ENCODE measurements at places on chromosomes 11 and 22. TPM values are rescaled to one million over a fixed set of nuclear protein-coding genes. Genes with fewer than 3 reads are reported as not detected.

The POTEH gene
- not detected for total RNA-seq

The AGBL2 gene
- 2.7 TPM for total RNA-seq

GRCh38 chr11:47411884-47412746 is 3.7 kb downstream of the SLC39A13 start:
- H3K4me1 ChIP-seq, result peaks cover 11% of the 10 kb centered on the region
- H3K4me3 ChIP-seq, result no peak overlapping the region
- H3K27ac ChIP-seq, result no peak overlapping the region
- H3K27me3 ChIP-seq, result no peaks in the 10 kb centered on the region
- peaks cover 45% of the 10 kb centered on the region for H3K36me3 ChIP-seq

- no peak overlapping the region for H3K27ac ChIP-seq
- no peaks in the 10 kb centered on the region for H3K4me1 ChIP-seq
- H3K4me3 ChIP-seq, result no peak overlapping the region
- no peak for DNase-seq
- H3K27me3 ChIP-seq, result no peaks in the 10 kb centered on the region
- no peaks in the 10 kb centered on the region for H3K36me3 ChIP-seq
These were observed 66.7 kb downstream of the SYN3 start for GRCh38 chr22:32991353-32992101.

DNA sequence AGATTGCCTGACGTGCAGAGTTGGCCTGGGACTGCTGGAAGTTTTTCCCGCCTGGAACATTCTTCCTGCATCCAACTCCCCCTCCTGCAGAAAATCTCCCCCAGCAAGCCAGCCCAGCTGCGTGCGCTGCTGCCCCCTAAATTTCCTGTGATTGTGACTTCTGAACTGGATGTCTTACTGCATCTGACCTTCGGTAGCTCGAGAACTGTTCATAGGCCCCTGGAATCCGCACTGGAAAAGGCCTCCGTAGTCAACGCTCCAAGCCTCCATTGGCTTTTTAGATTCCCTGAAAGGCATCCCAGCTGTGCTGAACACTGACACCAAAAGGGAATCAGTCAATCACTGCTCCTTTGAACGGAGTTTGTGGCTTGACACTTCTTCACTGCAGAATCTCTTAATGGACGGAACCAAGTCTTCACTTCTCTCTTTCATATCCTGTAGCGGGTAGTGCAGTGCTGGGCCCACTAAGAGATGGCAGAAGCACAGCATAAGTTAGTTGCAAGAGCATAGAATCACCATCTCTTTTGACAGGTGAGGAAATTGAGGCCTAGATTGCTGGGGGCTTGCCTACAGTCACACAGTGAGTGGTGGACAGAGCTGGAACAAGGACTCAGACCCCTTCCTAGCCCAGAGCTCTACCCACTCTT is 14.2 kb upstream of the RASD2 start:
- no peak for DNase-seq
- no peaks in the 10 kb centered on the region for H3K4me1 ChIP-seq
- no peak overlapping the region for H3K4me3 ChIP-seq
- H3K27ac ChIP-seq, result no peak overlapping the region

GRCh38 chr22:29331213-29331612 is 15.7 kb upstream of the RASL10A start:
- H3K27me3 ChIP-seq, result no peaks in the 10 kb centered on the region
- H3K4me3 ChIP-seq, result no peak overlapping the region
- DNase-seq, result no peak
- H3K27ac ChIP-seq, result no peak overlapping the region
- H3K36me3 ChIP-seq, result peaks cover 63% of the 10 kb centered on the region

The UPK3A gene
- 0.47 TPM for total RNA-seq

- H3K27ac ChIP-seq, result no peak overlapping the region
- no peaks in the 10 kb centered on the region for H3K27me3 ChIP-seq
- H3K4me3 ChIP-seq, result no peak overlapping the region
- no peaks in the 10 kb centered on the region for H3K4me1 ChIP-seq
These were observed 258.1 kb downstream of the RAB38 start for GRCh38 chr11:87917111-87917510.

DNA sequence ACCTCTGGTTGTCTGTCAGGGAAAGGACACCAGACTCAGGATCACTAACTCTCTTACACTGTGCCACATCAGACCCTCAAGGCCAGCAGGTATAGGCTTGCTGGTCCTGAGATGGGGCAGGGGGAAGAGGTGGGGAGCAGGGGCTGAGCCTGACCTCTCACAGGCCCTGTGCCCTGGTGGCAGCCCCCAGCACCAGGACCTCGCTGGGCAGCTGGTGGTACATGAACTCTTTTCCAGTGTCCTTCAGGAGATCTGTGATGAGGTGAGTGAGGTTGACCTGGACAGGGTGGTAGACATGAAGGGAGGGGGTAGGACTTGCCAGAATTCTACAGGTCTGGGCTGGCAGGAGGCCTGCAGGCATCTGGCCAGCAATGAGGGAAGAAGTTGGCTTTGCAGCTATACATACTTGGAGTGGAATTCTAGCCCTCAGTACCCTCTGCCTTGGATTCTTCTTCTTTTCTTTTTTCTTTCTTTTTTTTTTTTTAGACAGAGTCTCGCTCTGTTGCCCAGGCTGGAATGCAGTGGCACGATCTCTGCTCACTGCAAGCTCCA is 1.4 kb downstream of the NUDT22 start:
- peaks cover 61% of the 10 kb centered on the region for H3K4me1 ChIP-seq
- H3K27ac ChIP-seq, result peak overlapping the region; percentile 83
- DNase-seq, result no peak
- H3K27me3 ChIP-seq, result peaks cover 5% of the 10 kb centered on the region
- peaks cover 16% of the 10 kb centered on the region for H3K36me3 ChIP-seq
- H3K4me3 ChIP-seq, result peak overlapping the region; percentile 89

The MAP6 gene
- 1.3 TPM for total RNA-seq

GRCh38 chr11:65585396-65586246 is 9.8 kb downstream of the EHBP1L1 start:
- H3K4me3 ChIP-seq, result no peak overlapping the region
- H3K27ac ChIP-seq, result no peak overlapping the region
- H3K36me3 ChIP-seq, result peaks cover 40% of the 10 kb centered on the region
- H3K27me3 ChIP-seq, result peaks cover 26% of the 10 kb centered on the region

DNA sequence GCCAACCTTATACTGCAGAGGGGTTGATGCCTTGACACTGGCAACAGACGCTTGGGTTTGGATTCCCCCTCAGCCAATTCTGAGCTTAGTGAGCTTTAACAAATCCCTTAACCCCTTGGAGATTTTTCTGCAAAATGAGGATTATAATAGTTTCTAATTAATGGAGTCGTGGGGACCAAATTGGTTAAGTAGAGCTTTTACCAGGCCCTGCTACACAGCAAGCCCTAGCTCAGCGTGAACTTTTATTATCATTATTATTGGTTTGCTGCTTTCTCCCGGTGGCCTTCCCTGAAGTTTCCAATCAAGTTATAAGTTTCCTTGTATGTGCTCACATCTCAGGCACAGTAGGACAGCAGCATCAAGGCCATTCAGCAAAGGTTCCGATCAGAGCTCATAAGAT is 156.6 kb upstream of the GUCY1A2 start:
- no peak overlapping the region for H3K4me3 ChIP-seq
- DNase-seq, result no peak
- H3K27me3 ChIP-seq, result no peaks in the 10 kb centered on the region
- no peaks in the 10 kb centered on the region for H3K4me1 ChIP-seq

- no peak overlapping the region for H3K4me3 ChIP-seq
- DNase-seq, result no peak
- peaks cover 11% of the 10 kb centered on the region for H3K36me3 ChIP-seq
- H3K27me3 ChIP-seq, result peaks cover 2% of the 10 kb centered on the region
- peaks cover 89% of the 10 kb centered on the region for H3K4me1 ChIP-seq
These were observed 939 bp upstream of the SH3BP1 start for GRCh38 chr22:37638391-37639069.

DNA sequence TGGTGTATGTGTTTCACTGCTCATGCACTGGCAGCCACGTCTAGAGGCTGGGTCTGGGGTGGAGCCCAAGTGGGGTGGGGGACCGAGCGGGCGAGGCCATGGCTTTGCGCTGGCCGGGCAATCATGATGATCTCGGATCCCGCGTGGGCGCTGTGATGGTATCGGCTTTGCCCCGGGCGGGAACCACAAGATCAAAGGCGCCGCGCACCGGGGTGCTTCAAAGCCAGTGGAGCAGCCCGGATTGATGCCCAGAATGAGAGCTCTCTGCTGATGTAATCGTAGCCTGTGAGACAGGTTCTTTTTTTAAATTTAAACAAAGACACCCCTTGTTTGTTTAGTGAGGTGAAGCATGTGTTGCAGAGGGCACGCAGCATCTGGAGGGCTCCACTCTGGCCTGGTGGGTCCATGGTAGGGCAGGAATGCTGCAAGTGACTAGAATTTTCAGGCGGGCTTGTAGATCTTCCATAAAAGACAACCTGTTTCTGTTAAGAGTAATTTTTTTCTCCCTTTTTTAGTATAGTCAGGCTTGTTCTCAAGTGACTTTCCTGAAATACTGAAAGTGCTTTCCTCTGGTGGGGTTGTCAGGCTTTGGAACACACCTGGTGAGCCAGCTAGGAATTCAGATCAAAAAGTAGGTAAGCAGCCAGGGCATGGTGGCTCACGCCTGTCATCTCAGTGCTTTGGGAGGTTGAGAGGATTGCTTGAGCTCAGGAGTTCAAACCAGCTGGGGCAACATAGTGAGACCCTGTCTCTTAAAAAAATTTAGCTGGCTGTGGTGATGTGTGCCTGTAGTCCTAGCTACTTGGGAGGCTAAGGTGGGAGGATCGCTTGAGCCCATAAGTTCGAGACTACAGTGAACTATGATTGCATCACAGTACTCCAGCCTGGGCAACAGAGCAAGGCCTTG is 40.7 kb downstream of the ZNRF3 start:
- no peaks in the 10 kb centered on the region for H3K36me3 ChIP-seq
- no peaks in the 10 kb centered on the region for H3K4me1 ChIP-seq
- no peak for DNase-seq

- no peak for DNase-seq
- no peaks in the 10 kb centered on the region for H3K36me3 ChIP-seq
- no peak overlapping the region for H3K27ac ChIP-seq
- H3K4me1 ChIP-seq, result peaks cover 33% of the 10 kb centered on the region
- H3K4me3 ChIP-seq, result no peak overlapping the region
- H3K27me3 ChIP-seq, result peaks cover 11% of the 10 kb centered on the region
These were observed 1.7 kb downstream of the TMEM184B start for GRCh38 chr22:38271101-38271500.

DNA sequence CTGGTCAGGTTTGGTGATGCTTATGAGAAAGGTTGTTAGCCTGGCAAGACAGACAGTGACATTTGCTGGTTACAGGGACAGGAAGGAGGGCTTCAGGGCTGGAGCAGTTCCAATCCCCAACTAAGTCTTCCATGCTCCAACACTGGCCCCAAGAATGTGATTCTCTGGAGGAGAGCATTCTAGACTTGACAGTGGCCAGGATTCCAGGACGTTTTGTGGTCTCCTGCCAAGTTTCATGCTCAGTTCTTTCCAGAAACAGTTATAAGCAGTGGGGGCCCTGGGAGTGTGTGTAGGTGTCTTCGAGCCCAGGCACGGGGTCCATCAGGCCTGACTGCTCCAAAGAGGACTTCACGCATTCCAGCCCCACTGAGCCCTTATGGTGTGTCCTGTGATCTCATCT is 8.9 kb upstream of the GRK3 start:
- no peaks in the 10 kb centered on the region for H3K27me3 ChIP-seq
- H3K4me1 ChIP-seq, result peaks cover 3% of the 10 kb centered on the region
- H3K27ac ChIP-seq, result no peak overlapping the region
- no peak for DNase-seq

The CATSPER1 gene
- total RNA-seq, result 0.14 TPM

GRCh38 chr11:47392546-47393162 is 14.3 kb upstream of the SPI1 start:
- H3K27me3 ChIP-seq, result no peaks in the 10 kb centered on the region
- H3K36me3 ChIP-seq, result no peaks in the 10 kb centered on the region
- no peak for DNase-seq
- H3K4me3 ChIP-seq, result no peak overlapping the region

DNA sequence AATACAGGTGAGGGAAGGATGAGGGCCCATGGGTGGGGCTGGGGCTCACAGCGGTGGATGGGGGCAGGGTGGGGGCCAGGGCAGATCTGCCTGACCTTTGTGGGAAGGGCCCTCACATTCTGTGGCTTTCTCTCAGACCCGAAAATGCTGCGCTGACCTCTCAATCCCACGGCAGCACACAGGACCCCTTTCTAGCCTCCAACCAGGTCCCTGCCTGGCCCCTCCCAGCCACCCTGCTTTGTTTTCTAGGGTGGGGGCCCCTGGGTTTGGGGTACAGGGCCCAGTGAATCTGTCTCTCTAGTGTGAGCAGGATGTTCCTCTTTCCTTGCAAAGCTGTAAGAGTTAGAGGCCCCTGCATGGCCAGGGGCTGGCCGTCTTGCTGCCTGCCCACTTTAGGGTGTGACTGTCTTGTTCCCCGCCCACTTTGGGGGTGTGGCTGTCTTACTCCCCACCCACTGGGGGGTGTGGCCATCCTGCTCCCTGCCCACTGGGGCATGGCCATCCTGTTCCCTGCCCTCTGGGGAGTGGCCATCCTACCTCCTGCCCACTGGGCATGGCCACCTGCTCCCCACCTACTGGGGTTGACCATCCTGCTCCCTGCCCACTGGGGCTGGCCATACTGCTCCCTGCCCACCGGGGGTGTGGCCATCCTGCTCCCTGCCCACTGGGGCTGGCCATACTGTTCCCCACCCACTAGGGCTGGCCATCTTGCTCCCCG is 11.5 kb downstream of the PARVG start:
- peaks cover 3% of the 10 kb centered on the region for H3K36me3 ChIP-seq
- no peak overlapping the region for H3K27ac ChIP-seq
- no peak overlapping the region for H3K4me3 ChIP-seq
- H3K4me1 ChIP-seq, result peaks cover 12% of the 10 kb centered on the region
- no peak for DNase-seq
- H3K27me3 ChIP-seq, result no peaks in the 10 kb centered on the region

The GGTLC2 gene
- total RNA-seq, result not detected

- peaks cover 5% of the 10 kb centered on the region for H3K4me1 ChIP-seq
- no peaks in the 10 kb centered on the region for H3K27me3 ChIP-seq
- no peak for DNase-seq
- H3K36me3 ChIP-seq, result no peaks in the 10 kb centered on the region
- peak overlapping the region; percentile 92 for H3K27ac ChIP-seq
- H3K4me3 ChIP-seq, result peak overlapping the region; percentile 82
These were observed 1.1 kb downstream of the SRSF8 start for GRCh38 chr11:95067841-95068219.

- H3K4me1 ChIP-seq, result peaks cover 50% of the 10 kb centered on the region
- peak overlapping the region; percentile 38 for H3K27ac ChIP-seq
- H3K4me3 ChIP-seq, result no peak overlapping the region
- H3K27me3 ChIP-seq, result peaks cover 75% of the 10 kb centered on the region
These were observed 55.7 kb downstream of the SYTL2 start for GRCh38 chr11:85755285-85755684.

GRCh38 chr11:59954219-59954847 is 9.5 kb upstream of the OOSP4A start:
- no peaks in the 10 kb centered on the region for H3K36me3 ChIP-seq
- no peaks in the 10 kb centered on the region for H3K4me1 ChIP-seq
- no peak for DNase-seq
- H3K27ac ChIP-seq, result no peak overlapping the region

- no peaks in the 10 kb centered on the region for H3K27me3 ChIP-seq
- no peaks in the 10 kb centered on the region for H3K4me1 ChIP-seq
- no peak overlapping the region for H3K4me3 ChIP-seq
- no peak overlapping the region for H3K27ac ChIP-seq
These were observed 9.4 kb downstream of the SOX6 start for GRCh38 chr11:16346975-16347374.

All from thymus (tissue), 14 donors.